ENCODE measurements at places on chromosomes 5 and 9.

GRCh38 chr5:10894445-10895054 is 133.5 kb upstream of the DAP start:
- DNase-seq: no peak

DNA sequence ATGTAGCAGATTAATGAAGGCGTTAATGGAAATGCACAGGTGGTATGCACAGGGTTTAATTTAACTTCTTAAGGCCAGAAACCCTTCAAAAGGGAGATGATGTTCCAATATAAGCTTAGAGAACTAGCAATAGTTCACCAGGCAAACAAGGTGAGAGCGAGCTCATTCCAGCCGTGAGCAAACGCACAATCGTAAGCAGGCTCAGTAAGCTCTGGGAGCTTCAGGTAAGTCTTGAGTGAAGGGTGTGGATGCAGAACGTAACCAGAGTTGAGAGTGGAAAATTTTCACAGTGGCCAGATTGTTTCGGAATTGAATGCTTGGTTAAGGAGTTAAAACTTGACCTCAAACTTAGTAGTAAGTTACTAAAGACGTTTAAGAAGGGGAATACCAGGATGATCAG is 5.7 kb downstream of the EQTN start:
- DNase-seq: no peak

DNA sequence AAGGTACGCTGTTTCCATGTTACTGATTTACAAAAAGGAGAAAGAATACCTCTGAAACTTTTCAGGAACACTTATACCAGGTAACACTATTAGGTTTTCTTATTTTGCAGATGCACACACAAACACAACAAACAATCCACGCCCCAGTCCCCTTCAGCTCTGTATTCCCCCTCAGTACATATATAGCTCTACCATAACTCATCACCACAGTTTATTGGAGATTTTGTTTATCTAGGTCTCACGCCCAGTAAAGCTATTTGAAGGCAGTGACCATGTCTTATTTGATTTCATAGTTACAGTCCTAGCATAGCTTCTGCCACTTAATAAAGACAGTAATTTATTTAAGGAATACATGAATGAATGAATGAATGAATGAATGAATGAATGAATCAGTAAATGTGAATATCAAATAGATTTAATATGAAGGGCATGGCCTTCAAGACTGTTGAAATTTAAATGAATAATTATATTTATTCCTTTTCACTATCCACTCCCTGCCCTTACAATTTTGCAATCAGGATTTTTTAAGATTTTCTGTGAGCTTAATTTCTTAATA is 32.9 kb downstream of the INVS start:
- no peak for DNase-seq

- DNase-seq: no peak
Measured at GRCh38 chr5:113776832-113777525, 263.5 kb downstream of the YTHDC2 start.

- DNase-seq: no peak
Measured at GRCh38 chr9:93052791-93053540, 5.5 kb upstream of the SUSD3 start.

- DNase-seq: no peak
Measured at GRCh38 chr5:134132372-134133187, 18.1 kb downstream of the TCF7 start.

- DNase-seq: no peak
Measured at GRCh38 chr9:124022201-124023121, 10.9 kb downstream of the LHX2 start.

Measured in erythroblast (primary cell).